ENCODE measurements at places on chromosomes 2 and 18.
A peak's percentile ranks its signal among the peaks of the same experiment; 100 is the strongest.

DNA sequence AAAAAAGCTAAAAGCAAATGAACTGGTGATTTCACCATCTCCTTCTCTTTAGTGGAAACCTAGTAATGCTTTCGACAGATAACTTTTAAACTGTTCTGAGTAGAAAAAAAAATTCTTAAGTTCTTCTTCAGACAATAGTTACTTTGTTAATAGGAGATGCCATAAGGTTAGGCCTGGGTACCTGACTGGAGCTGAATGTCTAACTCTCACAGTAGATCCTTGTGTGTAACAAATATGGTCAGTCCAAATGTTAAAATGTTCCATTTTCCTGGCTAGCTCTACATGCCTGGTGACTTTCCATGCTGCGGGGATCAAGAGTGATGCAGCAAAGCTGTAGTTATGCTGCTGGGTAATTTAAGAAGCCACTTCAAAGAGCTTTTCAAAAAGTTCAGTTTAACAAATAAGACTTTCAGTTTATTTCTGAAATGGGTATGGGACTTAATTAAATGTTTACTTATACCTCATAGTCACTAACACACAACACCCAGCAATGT lies 264.0 kb upstream of the SESTD1 start:
- DNase-seq, result no peak

DNA sequence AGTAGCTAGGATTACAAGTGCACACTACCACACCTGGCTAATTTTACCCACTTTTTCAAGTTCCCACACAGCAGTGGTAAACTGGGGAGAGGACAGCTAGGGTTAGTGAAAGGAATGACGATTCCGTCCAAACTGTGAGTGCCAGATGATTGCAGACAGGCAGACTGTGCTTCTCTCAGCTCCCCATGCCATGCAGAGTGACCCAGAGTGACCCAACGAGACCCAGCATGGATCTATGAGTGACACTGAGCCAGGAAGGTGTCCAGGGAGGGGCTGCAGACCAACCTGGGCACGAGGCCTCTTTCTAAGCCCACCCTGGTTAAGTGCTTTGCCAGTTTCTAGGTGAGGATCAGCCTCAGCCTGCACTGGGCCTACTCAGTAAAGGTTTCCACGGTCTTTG lies 7.7 kb upstream of the KLF11 start:
- no peak for DNase-seq

- peak; percentile 55 for DNase-seq
Observed at GRCh38 chr2:152573168-152573567, 144.1 kb downstream of the PRPF40A start.

DNA sequence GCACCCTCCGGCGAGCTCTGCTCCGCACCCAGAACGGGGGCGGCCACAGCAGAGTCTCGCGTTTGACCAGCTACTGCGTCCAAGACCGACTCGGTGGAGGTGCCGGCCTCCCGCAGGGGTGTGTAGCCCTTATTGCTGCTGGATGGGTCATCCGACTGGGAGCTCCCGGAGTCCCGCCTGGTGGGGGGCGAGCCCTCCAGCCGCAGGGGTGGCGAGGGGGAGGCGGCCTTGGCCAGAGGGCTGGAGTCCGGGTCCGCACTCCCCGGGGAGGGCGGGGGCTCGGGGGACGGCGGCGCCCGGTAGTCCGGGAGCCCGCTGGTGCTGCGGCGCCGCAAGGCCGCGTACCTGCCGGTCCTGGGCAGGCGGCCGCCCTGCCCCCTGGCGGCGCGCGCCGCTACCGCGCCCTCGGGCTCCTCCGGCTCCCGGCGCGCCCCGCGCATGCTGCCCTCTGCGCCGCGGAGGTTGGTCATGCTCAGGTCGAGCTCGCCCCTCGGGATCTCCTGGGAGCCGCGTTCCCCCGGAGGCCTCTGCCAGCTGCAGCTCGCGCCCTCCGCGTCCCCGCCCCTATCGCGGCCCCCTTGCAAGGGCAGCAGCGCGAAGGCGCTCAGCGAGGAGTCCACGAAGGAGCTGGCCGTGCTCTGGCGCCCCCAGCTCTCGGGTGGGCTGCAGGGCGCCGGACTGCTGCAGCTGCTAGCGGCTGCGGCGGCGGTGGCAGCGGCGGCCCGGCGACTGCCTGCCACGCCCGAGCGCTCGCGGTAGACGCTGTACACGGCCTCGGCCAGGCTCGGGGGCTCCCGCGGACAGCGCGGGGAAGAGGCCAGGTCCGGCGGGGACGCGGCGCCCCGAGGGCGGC lies 4.8 kb downstream of the TMEM200C start:
- peak; percentile 91 for DNase-seq

DNA sequence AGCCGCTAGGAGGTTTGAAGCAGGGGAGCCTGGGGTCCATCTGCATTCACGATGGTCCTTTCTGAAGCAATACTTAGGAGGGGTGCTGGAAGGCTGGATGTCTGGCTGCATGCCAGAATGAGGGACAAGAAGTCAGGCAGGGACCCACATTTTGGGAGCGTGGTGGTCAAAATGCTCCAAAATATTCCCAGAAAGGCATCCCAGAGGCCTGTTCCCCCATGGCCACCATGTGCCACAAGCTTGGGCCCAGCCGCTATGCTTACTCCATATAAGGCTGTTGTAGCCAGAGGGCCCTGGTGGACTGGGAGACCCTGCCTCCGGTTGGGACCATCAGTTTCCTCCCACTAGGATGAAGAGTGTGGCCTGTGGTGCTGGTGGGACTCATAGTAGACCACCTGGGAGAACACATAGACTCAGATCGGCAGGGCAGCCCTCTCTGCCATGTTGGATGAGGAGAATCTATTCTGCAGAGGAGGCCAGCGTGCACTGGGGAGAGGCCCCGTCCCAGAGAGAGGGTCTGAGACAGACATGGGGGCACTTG lies 3.6 kb upstream of the PROM2 start:
- no peak for DNase-seq

DNA sequence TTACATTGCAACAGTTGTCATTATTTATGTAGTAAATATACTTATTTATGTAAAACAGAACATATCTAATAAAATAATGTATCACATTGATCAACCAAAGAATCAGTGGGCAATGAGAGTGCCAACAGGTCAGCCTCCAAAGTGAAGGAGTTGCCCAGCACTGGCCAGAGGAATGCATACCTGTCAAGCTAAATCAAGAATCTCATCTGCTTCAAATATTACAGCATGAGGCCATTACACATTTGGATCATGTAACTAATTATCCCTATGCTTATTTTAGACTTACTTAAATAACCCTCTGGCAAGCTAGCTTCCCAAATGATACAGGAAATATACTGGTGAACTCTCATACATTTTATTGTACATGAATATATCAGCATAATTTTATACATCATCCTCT lies 1211.7 kb upstream of the ACVR2A start:
- no peak for DNase-seq

DNA sequence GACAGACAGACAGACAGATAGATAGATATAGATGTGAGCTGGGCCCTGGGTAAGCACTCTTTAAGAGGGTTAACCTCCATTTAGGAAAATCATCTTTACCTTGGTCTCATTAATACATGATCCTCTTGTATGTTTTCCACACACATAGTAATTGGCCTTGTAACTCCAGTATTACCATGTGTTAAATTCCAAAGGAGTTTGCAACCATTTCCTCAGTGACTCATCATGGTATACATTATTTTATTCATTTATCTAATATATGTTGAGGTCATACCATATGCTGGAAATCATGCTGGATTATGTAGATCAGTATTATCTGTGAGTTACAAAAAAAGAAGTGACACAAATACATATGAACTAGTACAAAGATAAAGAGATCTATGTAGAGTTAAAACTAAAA lies 504.3 kb downstream of the DCC start:
- DNase-seq, result no peak

DNA sequence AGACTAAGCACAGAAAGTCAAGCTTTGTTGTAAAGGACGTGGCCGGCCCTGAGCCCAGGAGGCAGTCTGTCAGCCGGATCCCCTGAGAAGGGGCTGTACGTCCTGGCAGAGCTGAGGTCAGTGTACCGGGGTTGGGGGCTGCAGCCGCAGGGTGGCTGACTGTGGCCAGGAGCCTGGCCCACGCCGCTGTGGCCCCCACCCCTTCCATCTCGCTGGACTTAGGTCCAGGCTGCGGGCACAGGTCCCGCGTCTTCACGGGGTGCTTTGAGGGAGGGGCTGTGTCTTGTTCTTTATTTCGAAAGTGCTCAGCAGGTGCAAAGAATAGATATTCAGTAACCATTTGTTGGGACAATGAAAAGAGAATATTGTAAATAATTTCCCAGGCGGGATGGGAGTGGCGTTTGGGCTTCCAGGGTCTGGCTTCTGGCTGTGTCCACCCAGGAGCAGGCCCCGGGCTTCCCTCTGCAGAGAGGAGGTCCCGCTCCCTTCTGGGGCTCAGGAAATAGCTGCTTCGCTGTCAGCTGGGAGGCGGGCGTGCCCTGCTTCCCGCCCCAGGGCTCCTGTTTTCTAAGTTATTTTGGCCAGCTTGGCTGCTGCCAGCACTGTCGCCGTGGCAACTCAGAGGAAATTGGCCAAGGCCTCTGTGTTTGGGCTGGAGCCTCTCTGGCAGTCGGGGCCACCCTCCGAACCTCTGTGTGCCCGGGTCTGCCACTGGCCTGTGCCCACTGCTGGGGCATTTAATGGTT lies 7.4 kb downstream of the NFATC1 start:
- DNase-seq, result no peak

- no peak for DNase-seq
Observed at GRCh38 chr18:37872562-37872961, 307.0 kb upstream of the CELF4 start.

DNA sequence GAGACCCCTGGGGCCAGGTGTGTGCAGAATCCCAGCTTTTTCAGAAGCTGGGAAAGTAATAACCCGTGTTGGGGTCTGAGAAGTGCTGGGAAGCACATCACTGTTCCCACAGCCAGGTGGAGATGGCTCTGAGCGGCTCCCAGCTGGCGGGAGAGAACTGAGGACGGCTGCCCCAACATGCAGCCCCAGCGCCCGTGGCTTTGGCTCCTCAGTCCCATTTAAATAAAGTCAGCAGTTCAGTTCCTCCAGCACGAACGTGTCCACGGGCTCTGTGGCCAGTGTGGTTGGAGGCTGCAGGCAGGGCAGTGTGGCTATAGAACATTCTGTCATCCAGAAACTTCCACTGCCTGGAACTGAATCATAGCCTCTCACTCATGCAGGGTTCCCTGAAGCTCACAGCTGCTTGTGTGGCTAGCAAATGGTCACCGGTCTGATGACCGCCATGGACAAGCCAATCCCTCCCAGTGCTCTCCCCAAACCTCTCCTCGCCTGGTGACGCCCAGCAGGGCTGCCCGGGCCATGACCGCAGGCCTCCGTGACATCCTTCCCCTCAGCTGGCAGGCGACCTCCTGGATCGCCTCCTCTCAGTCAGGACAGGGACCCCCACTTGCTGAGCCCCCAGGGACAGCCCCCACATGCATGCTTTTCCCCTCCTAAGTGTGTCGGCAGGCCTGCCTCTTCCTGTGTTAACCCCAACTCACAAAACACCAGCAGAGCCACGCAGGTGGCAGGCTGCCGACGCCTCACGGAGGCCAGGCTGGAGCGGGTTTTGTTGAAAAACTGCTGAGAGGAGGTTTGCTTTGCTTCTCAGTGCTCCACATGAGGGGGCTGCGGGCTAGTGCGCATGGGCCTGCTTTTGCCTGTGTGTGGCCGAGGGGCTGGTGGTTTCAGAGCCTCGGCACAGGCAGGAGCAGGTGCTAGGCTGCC lies 1.3 kb downstream of the RTP5 start:
- DNase-seq, result no peak

- DNase-seq, result no peak
Observed at GRCh38 chr2:66700677-66701066, 265.7 kb downstream of the MEIS1 start.

DNA sequence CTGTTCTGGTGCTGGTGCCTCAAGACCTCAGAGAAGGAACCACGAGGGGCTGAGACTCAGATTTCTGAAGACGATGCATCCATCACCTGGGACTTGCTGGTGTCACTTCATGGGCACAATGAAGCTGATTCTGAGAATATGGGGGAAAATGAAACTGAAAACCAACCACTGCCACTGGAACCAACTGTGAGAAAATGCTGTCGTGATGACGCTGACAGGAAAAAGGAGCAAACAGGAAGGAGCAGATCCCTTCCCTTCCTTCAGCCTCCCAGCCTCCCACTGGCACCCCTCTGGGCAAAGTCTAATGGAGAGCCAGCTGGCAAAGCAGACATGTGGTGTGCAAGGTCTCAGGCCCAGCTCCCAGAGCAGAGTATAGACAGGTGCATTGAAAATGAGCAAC lies 109.7 kb downstream of the FOXI3 start:
- DNase-seq, result no peak

- no peak for DNase-seq
Observed at GRCh38 chr2:11579867-11580659, 46.2 kb downstream of the GREB1 start.

DNA sequence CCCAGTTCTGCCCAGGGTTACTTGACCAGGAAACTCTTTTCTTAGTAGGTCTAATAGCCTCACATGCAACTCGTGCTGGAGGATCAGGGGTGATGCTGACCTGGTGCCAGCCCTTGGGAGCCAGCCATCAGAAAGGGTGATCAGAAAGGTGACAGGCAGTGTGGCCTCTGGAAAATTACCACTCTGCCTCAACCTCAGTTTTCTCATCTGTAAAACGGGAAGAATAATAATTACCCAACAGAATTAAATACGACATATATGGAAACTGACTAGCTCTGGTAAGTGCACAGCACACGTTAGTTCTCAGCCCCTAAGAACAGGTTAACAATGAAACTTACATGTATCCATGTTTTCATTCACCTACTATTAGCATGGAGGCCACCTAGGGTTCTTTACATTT lies 157.6 kb downstream of the EN1 start:
- DNase-seq, result no peak

DNA sequence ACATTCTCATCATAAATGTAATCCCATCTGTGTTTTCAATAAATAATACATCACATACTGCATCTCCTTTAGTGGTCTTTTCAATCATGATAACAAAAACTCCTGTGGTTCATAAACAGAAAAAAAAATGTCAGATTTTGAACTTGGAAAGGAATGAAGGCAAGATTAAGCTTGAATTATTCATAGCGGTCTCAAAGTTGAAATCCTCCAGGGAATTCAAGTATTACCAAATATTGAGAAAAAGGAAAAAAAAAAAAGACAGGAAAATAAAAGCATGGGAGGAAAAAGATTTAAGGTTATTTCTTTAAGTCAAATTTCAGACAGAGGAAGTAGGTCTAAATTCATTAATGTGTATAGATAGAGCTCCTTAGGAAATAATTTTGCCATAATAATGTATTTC lies 92.1 kb downstream of the COLEC12 start:
- no peak for DNase-seq

GRCh38 chr2:159895258-159896065 lies 97.5 kb upstream of the CD302 start:
- DNase-seq, result peak; percentile 58
